Activated CD4-positive, alpha-beta T cell treated with anti-CD3 and anti-CD28 coated beads for 24 hours (primary cell): ENCODE measurements at places on chromosomes 6 and 20.

DNA sequence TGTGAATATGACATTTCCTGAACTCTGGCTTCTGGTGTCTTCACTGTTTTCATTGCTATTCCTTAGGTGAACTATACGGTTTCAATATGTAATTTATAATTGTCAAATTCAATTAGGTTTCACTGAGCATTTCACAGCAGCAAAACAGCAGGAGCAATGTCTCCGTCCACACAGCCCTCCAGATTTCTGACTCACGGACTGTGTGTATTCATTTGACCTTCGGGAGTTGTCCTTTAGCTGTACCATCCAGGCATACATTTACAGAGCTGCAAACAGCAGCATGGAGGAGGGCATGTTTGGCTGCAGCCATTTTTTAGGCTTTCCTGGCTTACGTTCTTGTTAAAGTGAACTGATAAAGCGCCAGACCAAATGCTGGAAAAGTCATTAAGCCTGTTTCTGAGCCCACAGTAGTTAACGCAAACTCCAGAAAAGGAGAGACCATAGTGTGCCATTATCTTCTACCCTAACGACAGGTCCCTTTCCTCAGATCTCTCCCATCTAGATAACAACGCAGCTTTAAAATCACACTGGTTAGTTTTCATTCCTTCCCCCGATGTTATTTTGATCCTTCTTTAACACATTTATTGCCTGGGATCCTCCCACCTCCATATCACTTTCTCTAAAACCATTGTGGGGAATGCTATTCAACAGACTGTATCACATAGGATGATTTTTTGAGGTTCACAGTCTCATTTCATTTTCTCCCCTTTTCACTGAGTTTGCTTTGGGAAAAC, 18.3 kb downstream of the FOXC1 start:
- DNase-seq, result no peak

DNA sequence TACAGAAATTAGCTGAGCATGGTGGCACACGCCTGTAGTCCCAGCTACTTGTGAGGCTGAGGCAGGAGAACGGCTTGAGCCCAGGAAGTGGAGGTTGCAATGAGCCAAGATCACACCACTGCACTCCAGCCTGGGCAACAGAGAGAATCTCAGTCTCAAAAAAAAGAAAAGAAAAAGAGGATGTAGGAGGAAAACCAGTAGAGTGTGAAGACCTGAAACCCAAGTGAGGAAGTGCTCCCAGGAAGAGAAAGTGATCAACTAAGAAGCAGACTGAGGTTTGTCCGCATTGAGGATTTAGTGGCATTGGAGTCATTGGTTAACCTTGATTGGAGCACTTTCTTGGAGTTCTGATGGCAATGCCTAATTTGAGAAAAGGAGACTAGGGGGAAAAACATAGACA, 20.6 kb upstream of the TASP1 start:
- DNase-seq, result no peak

- DNase-seq, result no peak
These were observed 39.4 kb downstream of the RRBP1 start for GRCh38 chr20:17642404-17643269.

DNA sequence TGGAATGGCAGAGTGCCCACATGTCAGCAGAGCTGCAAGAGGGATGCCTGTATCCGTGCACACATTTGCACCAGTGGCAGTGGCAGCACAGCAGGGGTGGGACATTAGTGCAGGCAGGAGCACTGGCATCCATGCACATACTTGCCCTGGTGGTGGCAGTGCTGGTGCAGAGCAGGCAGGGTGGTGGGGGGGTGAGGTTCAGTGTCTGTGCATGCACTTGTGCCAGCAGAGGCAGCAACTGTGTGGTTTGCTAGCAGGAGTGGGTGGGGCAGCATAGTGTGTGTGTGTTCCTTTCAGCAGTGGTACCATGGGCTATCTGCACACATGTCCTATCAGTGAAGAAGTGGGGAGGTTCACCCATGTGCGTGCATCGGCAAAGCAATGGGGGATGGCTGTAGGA, 151.6 kb downstream of the EPM2A start:
- DNase-seq, result no peak

- DNase-seq, result no peak
These were observed 378.2 kb upstream of the BTBD3 start for GRCh38 chr20:11539450-11539849.

DNA sequence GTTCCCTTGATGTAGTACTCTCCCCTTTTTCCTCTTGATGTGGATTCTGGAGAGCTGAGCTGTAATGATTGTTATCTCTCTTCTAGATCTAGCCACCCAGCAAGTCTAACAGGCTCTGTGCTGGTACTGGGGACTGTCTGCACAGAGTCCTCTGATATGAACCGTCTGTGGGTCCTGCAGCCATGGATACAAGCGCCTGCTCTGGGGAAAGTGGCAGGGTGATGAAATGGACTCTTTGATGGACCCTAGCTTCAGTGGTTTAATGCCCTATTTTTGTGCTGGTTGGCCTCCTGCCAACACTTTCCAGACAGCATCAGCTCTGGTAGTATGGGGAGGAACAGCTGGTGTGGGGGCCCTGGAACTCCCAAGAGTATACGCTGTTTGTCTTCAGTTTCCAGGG, 216.3 kb downstream of the ADGRG6 start:
- DNase-seq, result no peak

- DNase-seq, result no peak
These were observed 15.2 kb downstream of the PRND start for GRCh38 chr20:4736875-4737274.
